ENCODE measurements at places on chromosomes 16 and 17.
A peak's percentile ranks its signal among the peaks of the same experiment; 100 is the strongest.

DNA sequence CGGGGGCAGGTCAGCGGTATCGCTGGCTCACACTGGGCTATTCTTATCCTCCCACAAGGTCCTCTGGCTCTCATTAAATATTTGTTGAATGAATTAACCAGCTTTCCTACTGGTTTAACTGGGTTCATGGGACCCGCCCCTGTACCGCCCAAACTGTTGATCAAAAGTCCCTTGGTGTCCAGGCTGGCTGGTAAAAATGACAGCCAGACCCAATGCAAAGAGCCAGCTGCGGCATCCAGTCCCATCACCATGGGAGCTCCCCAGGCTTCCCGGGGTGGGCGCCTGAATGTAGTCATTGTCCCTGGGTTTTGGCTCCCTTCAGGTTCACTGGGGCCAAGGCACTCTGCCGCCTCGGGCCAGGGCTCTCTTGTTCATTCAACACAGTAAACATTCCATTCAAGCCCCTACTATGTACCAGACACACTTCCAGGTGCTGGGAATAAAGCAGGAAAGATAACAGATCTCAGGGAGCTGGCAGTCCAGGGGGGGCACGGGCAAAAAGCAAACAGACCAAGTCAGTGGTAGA, 11.7 kb upstream of the ATP2C2 start:
- DNase-seq, result no peak

- DNase-seq, result no peak
These were observed 498 bp upstream of the CLEC10A start for GRCh38 chr17:7080456-7081041.

- no peak for DNase-seq
These were observed 103.7 kb downstream of the GOSR1 start for GRCh38 chr17:30580916-30581315.

- DNase-seq, result peak; percentile 86
These were observed 596 bp upstream of the PFN1 start for GRCh38 chr17:4948931-4949320.

- no peak for DNase-seq
These were observed 1.6 kb upstream of the TRPV3 start for GRCh38 chr17:3559270-3559645.
